ENCODE measurements at places on chromosomes 11 and 22. TPM values are rescaled to one million over a fixed set of nuclear protein-coding genes. Genes with fewer than 3 reads are reported as not detected.

Gene LZTR1
- polyA plus RNA-seq = 41.6 TPM

Gene C22orf23
- not detected for polyA plus RNA-seq

Gene MYRF
- 0.24 TPM for polyA plus RNA-seq

Gene SELENOH
- polyA plus RNA-seq = 88.2 TPM

Gene FANCF
- polyA plus RNA-seq = 5.2 TPM

Gene LIF
- polyA plus RNA-seq = 1.2 TPM

Gene GALNT18
- 35.5 TPM for polyA plus RNA-seq

Gene TMPRSS5
- 0.06 TPM for polyA plus RNA-seq

Gene UBE2L6
- polyA plus RNA-seq = 83.0 TPM

Gene CARD18
- polyA plus RNA-seq = 11.5 TPM

Gene PHRF1
- 10.7 TPM for polyA plus RNA-seq

Gene HEPN1
- polyA plus RNA-seq = not detected

Gene ST14
- 45.8 TPM for polyA plus RNA-seq

Gene KCNK7
- 1.5 TPM for polyA plus RNA-seq

Gene TMEM86A
- 2.5 TPM for polyA plus RNA-seq

Gene PACS1
- 14.9 TPM for polyA plus RNA-seq

Gene OR51A4
- polyA plus RNA-seq = not detected

All from keratinocyte (primary cell).